ENCODE measurements at places on chromosomes 1 and 21.
A peak's percentile ranks its signal among the peaks of the same experiment; 100 is the strongest.

GRCh38 chr1:10679496-10680220 lies 116.8 kb downstream of the CASZ1 start:
- peak; percentile 40 for DNase-seq

- no peak for DNase-seq
Observed at GRCh38 chr1:156616463-156616862, 2.8 kb upstream of the HAPLN2 start.

- DNase-seq = no peak
Observed at GRCh38 chr1:55527831-55528230, 312.7 kb upstream of the USP24 start.

GRCh38 chr1:36300526-36300925 lies 5.6 kb upstream of the SH3D21 start:
- no peak for DNase-seq

DNA sequence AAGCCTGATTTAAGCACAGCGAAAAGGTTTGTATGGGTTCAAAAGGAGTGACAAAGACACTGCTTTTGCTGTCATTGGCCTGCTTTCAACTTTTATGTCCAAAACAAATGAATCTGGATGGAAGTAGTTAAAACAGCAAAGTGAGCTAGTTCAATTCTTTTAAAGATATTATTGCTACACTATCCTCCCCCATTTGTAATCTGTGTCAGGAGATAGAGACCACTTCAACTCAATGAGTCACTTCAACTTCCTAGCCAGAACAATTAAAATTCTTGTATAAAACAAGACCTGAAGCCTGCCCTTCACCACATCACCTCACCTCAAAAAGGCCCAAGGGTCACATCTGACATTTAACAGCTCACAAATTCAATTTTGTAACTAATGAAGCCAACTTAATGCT lies 364.1 kb upstream of the LYPLAL1 start:
- no peak for DNase-seq

- DNase-seq = peak; percentile 94
Observed at GRCh38 chr1:173409613-173410012, 67.5 kb upstream of the PRDX6 start.

GRCh38 chr1:68173936-68174737 lies 58.2 kb downstream of the WLS start:
- no peak for DNase-seq

- no peak for DNase-seq
Observed at GRCh38 chr1:210244746-210245367, 12.3 kb downstream of the SERTAD4 start.

DNA sequence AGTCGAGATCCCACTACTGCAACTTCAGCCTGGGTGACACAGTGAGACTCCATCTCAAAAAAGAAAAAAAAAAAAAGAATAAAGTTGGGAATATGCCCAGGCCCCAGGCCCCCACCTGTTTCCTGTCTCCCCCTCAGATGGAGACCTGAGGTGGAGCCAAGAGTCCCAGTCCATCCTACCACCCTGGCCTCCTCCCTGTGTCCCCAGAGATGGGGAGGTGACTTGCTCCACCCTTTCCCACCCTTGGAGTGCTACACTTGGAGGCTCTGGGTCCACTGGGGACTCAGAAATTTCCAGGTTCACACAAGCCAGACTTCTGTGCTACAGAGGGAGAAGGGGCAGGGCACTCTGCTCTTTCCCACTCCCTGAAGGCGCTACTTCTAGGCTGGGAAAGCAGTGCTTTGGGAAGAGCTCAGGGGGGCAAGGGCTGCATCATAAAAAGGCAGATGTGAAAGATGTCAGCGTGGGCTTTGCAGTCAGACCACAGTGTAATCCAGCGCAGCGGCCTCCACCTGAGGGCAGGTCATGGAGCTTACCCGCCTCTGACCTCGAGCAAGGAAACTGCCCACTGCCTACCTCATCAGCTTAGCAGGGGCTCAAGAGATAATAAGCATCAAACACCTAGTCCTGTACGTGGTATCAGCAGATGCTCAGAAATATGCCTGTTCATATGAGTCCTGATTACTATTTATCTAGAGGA lies 13.4 kb downstream of the TMEM63A start:
- no peak for DNase-seq

GRCh38 chr21:46377789-46378188 lies 53.8 kb downstream of the PCNT start:
- DNase-seq = no peak

- DNase-seq = no peak
Observed at GRCh38 chr1:64308866-64309265, 105.4 kb downstream of the UBE2U start.

DNA sequence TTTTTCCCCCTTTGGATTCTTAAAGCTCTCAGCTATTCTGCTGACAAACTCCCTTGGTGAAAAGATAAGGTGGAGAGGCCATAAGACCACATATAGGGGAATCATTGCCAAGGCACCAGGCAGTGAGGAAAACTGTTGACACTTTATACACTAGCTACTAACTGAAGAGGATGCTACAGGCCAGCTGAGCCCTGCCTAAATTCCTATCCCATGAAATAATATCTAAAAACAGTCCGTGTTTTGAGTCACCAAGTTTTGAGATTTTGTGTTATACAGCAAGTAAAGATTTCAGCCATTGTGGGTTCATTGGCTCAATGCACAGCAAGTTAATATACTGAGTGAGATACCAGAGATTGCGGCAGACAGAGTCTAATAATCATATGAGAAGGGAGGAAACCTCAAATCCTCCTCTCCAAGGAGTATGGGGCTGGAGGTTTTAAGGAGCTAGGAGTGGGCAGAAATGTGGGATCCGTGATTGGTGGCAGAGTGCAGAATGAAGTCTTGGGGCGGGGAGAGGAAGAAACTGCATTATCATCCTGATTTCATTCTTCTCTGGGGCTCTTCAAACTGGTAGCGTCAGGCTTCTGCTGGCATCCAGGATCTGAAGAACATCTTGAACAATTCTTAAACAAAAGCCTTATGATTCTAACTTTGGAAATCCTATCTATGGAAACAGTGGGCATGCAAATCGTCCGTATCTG lies 9.2 kb downstream of the CLDN8 start:
- no peak for DNase-seq

GRCh38 chr1:203120325-203121153 lies 7.0 kb upstream of the ADORA1 start:
- peak; percentile 39 for DNase-seq

GRCh38 chr1:205062895-205063294 lies 19.9 kb downstream of the CNTN2 start:
- no peak for DNase-seq

DNA sequence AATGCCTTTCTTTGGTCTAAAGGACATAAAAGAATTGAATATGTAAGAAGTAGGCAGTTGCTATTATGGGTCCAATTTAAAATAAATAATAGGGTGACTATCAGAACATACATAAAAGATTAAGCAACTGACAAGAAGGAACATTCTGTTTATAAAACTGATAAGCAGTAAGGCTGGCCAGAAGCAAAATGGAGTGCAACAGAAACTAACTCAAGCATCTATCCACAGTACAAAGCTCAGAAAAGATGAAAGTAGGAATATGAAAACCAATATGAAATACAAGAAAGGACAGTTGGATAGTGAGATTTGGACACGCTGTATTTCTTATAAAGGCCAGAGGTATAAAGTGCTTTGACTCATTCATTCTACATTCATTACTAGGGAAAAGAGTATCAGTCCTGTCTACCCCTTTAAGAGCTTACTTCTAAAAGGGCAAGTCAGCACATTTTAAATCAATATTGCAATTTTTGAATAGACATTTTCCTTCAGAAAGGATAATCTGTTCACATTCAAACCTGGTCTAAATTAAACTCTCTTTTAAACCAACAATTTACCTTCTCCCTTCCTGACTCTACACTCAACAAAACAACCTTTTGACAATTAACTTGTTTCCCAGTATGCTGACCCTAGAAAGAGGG lies 14.4 kb downstream of the ALDH9A1 start:
- no peak for DNase-seq

GRCh38 chr1:74266001-74266400 lies 30.8 kb downstream of the TNNI3K start:
- DNase-seq = no peak

DNA sequence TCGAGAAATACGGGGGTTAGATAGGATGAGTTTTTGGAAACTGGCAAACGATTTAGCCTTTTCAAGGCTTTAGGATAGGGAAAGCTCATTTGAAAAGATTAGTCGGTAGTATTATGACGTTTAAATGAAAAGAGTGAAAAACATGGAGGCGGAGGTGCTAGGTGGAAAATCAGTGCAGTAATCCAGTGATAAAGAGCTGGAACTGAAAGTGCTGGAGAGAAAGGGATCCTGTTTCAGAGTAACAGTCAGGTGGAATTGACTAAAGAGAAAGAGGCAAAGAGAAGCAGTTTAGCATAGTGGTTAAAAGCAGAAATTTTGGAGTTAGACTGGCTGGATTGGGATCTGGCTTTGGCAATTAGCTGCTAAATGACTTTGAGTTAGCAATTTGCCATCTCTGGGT lies 945 bp downstream of the WDR3 start:
- DNase-seq = no peak

DNA sequence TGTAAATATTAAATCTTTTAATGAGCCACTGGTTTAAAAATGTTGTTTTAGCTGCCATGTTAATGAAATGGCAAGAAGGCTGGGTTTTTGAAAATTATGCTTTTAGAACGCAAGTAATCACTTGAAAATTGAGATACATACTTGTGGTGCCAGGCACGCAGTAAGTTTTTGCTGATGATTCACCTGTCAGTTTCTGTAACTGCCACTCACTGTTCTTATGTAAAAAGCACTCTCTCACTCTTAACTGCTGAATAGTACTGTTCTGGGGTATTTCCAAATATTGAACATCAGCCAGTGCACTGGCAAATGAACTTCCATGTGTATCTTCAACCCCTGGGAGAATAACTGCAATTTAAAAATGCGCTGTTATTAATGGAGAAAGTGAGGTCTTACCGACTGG lies 17.9 kb downstream of the LGALS8 start:
- no peak for DNase-seq

GRCh38 chr1:31749785-31750735 lies 14.1 kb downstream of the ADGRB2 start:
- no peak for DNase-seq

- no peak for DNase-seq
Observed at GRCh38 chr1:59898927-59899326, 27.6 kb downstream of the CYP2J2 start.

GRCh38 chr1:56145581-56145980 lies 433.8 kb downstream of the PLPP3 start:
- DNase-seq = no peak

- DNase-seq = no peak
Observed at GRCh38 chr1:10724948-10725847, 71.2 kb downstream of the CASZ1 start.

- DNase-seq = no peak
Observed at GRCh38 chr1:225650179-225650578, 2.7 kb downstream of the ENAH start.

DNA sequence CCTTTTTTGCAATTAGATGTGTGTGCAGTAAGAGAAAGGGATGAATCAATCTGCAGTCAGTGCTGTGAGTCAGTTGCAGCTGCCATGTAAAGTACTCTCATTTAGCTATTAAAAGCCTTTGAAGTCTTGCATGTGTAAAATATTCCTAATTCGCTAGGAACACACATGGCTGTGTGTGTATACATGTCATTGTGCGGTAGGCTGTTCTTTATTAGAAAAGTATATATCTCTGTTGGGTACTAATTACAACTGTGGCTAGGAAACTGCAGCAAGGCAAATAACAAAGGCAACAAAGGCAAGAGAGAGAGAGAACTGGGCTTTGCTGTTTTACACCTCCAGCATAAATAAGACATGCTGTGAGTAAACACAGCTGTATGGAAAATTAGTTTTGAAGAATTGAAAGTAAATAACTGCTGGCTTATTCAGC lies 41.7 kb downstream of the EPB41 start:
- DNase-seq = peak; percentile 16

- no peak for DNase-seq
Observed at GRCh38 chr1:228263636-228264035, 55.8 kb downstream of the OBSCN start.

GRCh38 chr1:245684571-245684970 lies 529.8 kb downstream of the KIF26B start:
- DNase-seq = no peak

GRCh38 chr1:35533586-35533985 lies 23.6 kb downstream of the KIAA0319L start:
- no peak for DNase-seq

- no peak for DNase-seq
Observed at GRCh38 chr1:183735069-183735860, 69.7 kb upstream of the RGL1 start.

- no peak for DNase-seq
Observed at GRCh38 chr1:25256578-25256965, 9.3 kb upstream of the RSRP1 start.

GRCh38 chr1:232149287-232150201 lies 480.4 kb downstream of the SIPA1L2 start:
- no peak for DNase-seq

- DNase-seq = no peak
Observed at GRCh38 chr1:32125313-32125712, 17.5 kb downstream of the KPNA6 start.

DNA sequence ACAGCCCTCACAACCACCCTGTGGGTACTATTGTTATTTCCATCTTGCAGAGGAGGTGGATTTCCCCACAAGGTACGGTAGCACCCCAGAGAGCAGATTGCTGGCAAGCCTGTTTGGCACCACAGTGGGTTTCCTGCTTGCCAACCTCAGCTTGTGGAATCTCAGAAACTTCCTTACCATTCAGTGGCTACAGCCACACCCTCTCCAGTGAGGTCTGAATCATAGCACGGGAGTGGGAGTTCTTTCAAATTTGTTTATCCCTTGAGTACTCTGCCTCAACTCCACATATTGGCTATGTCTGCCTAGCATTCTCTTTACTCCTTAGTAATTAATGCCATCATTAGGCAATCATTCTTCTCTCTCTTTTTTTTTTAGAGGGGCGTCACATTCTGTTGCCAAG lies 162.1 kb downstream of the PTPRU start:
- DNase-seq = no peak

GRCh38 chr1:44536357-44537209 lies 131.5 kb downstream of the RNF220 start:
- no peak for DNase-seq

DNA sequence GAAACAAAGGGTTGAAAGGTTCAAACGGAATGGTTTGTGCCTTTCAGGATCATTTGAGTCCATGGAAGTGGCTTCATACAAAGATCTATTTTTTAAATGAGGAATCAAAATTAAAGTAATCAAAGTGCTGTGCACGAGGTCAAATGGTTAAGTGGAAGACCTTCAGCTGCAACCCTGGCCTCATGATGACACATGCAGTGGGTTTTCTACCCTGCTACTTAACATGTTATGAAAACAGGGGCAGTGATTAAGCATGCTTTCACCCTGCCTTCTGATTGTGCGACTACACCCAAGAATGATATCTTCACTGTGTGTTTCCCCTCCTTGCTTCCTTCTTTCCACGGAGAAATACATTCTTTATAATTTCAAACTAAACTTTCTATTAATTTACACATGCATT lies 604.2 kb downstream of the LRRIQ3 start:
- DNase-seq = peak; percentile 47

GRCh38 chr1:217482356-217483102 lies 148.4 kb downstream of the GPATCH2 start:
- DNase-seq = peak; percentile 89

- DNase-seq = no peak
Observed at GRCh38 chr1:209589440-209589839, 5.9 kb downstream of the CAMK1G start.

- no peak for DNase-seq
Observed at GRCh38 chr1:55065648-55066047, 26.3 kb downstream of the PCSK9 start.

Measured in MV-4-11 (cell line).